ENCODE measurements at places on chromosomes 6 and 20.

- no peak for DNase-seq
These were observed 25.8 kb downstream of the SDHAF4 start for GRCh38 chr6:70592391-70593117.

DNA sequence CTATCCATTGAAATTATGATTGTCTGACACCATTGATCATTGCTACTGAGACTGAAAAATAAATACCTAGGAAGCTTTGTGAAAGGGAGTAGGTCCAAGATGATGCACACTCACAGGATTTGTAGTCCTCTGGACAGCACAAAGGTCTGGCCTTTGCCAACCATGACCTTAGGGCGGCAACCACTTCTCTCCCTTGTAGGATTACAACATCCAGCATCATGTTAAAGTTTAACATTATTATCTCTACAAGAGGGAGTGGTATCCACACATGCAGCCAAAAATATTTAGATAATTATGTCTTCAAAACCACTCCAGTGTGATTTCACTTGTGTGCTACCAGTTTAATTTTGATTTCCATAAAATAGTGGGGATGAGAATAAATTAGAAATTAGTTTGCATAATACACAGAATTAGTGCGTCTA lies 51.1 kb upstream of the NHSL1 start:
- DNase-seq: no peak

- no peak for DNase-seq
These were observed 47.4 kb upstream of the KIF13A start for GRCh38 chr6:18034798-18035202.

GRCh38 chr6:165559632-165560031 lies 103.4 kb downstream of the PDE10A start:
- no peak for DNase-seq

- DNase-seq: no peak
These were observed at the start of gene ENPP3 for GRCh38 chr6:131636880-131637792. ENPP3 (plus strand) TSS chr6:131637302; CDS start chr6:131637385, 83 bp downstream.

DNA sequence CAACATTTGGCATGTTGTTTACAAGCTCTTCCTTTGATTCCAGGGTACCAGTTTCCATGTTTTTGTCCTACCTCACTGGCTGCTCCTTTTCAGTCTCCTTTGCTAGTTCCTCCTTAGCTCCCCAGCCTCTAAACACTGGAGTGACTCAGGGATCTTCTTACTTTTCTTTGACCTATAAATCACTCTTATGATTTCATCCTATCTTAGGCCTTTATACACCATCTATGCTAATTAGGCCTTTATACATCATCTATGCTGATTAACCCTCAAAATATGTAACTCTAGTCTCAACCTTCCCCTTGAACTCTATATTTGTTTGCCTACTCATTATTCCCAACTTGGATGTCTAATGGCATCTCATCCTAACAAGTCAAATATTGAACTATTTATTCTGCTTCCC lies 9.5 kb downstream of the TMEM30A start:
- DNase-seq: no peak

DNA sequence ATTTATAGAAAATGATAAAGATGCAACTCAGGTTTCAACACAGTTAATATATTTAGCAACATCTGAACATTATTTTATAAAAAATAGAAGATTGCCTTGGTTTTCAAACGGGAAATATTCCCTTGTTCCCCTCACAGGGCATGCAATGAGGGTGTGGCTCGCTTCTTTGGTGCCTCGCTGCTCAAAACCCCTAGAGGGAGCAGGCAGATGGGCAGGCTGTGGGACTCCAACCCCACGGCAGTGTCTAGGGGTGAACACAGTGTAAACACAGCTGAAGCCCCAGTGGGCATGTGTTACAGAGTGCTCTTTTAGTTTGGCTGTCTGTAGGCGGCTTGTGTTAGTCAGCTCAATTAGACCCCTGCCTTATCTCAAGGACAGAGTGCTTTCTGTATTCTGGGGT lies 560.8 kb upstream of the IMPG1 start:
- no peak for DNase-seq

DNA sequence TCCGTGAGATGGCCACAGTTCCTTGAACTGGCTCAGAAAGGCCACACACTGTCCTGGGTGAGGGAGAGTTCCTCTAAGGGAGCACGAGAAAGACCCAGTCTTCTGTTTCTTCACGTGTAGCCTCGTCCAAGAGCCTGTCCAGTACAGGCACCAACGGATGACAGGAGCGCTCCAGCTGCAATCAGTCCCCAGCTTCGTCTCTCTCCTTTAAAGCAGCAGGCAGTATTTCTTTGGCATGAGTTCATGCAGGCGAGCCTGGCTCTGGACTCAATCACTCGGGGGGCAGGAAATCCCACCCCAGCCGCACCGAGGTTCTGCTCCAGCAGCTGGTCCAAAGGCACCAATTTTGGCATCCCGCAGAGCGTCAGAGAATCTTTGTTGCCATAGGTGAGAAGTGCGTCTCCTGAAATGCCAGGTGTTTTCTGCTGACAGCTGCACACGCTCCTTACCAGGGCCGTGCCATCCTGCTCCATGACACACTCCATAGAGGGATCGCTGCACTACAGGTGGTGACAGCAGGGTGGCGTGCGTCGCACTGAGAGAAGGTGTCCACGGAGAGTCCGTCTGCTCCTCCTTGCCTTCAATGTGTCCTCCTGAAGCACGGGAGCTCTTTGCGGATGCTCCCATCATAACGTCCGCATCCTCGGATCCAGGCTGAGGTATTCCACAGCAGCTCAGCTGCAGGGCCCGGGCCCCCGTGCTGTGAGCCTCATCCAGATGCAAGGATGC lies 59.6 kb upstream of the AFDN start:
- no peak for DNase-seq

- no peak for DNase-seq
These were observed 1.4 kb downstream of the IL22RA2 start for GRCh38 chr6:137171824-137172733.

GRCh38 chr6:150666071-150666470 lies 66.4 kb downstream of the PLEKHG1 start:
- peak; percentile 76 for DNase-seq

DNA sequence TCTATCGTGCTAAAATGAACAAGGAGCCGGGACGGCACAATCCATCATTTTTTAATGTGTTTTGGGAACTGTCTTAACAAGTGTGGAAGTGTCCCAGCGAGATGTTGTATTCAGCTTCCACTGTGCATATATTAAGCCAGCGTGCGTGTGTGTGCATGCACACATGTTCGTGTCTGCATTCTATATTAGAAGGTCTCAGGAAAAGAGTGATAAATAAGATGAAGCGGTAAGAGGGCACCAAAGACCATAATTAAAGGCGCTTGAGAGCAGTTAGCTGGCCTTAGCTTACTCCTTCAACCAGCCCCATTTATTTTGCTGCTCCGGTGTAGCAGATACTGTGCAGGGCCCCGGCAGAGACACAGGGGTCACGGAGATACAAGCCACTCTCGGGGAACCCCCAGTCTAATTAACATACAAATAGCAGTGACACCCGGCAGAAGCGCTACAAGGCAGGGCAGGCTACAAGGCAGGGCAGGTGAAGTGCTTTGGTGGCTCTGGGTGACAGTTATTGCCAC lies 206.5 kb upstream of the RREB1 start:
- DNase-seq: no peak

GRCh38 chr6:33981421-33981820 lies 164.5 kb downstream of the GRM4 start:
- DNase-seq: no peak

DNA sequence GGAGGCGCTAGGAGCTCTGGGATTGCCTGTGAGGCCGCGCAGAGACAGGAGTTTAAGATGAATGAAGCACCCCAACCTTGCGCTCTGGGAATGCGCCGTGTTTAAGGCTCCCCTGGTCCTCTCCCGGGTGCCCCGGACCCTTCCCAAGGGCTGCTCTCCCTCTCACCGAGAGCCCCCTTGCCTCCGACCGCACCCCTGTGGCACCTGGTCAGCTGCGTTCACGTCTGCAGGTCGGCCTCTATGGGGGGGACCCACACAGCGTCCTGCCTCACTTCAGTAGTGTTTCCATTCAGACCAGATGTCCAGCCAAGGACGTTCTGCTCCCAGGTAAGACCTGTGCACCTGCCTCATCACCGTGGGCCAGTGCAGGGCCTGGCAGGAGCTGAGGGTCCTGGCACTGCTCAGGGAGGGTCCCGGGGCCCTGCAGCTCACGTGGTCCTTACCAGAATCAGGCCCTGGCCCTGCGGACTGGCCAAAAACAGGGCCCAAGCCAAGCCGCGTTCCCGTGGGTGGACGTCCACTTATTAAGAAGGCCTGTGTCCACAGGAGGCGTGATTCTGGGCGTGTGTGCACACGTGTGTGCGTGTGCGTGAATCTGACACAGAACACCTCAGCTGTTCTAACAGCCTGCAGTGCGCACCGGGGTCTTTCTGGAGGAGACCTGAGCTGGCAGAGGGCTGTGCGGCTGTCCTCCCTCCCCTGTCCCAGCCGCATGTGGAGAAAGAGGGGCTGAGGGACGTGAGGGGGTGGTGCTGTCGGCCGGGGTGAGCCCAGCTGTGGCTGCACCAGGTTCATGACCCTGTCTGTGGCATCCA lies 79.9 kb upstream of the BHLHE23 start:
- DNase-seq: no peak

GRCh38 chr6:18090349-18090786 lies 32.1 kb downstream of the NHLRC1 start:
- DNase-seq: no peak

DNA sequence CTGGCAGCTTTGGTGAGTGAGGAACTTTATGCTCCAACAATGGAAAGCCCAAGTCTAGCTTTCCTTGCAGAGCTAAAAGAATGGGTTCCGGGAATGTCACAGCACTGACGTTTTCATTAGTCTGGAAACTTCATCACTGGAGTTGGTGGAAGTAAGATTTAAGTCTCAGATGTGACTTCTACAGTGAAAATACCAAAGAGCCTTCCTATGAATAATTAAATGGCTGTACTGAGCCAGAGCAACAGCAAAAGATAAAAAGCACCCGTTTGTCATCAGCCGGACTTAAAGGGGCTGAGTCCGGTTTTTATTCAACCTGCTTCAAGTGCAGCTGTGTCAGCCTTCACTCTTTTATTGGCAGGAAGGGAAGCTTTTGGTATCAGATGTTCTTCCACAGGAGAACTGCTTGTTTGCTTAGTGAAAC lies 46.5 kb upstream of the SHLD1 start:
- DNase-seq: no peak

GRCh38 chr6:51529240-51529639 lies 558.2 kb downstream of the PKHD1 start:
- DNase-seq: no peak

GRCh38 chr6:166307082-166308032 lies 835 bp downstream of the PRR18 start:
- peak; percentile 45 for DNase-seq

- DNase-seq: no peak
These were observed 480.5 kb upstream of the NOX3 start for GRCh38 chr6:155936127-155936526.

GRCh38 chr6:160069050-160069454 lies 52.6 kb upstream of the SLC22A1 start:
- DNase-seq: no peak

DNA sequence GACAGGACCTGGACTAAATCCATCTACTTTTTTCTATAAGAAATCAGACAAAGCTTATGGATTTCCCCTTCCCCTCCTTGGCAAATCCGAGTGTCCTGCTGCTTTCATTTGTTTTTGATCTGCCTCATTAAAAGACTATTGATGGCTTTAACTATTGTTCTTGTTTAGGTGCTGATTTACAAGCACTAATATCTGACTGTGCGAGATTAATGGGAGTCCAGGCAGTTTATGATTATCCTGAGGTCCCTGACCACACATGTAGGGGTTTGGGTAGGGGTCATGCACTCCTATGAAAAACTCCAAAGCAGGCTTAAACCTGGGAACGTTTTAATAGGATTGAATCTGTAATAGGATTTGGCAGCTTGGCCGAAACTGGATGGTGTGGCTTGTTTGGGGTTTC lies 317.5 kb upstream of the POU3F2 start:
- no peak for DNase-seq

DNA sequence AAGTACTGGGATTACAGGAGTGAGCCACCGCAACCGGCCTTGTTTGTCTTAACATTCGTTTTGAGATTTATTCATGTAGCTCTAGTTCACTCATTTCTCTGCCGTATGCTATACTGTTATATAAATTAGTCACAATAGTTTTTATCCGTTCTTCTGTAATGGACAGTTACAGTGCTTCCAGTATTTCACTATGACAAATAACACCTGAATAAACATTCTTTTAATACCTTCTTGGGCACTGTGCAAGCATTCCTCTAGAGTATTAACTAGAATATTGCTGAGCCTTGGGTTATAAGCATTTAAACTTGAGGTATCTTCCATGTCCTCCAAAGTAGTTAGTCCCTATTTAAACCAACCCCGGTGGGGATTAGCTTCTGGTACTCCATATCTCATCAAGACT lies 45.6 kb downstream of the STK38 start:
- DNase-seq: no peak
